ENCODE measurements at places on chromosomes 6 and 20. TPM values are rescaled to one million over a fixed set of nuclear protein-coding genes. Genes with fewer than 3 reads are reported as not detected.

GRCh38 chr20:32063695-32064094 is 11.7 kb downstream of the HCK start:
- DNase-seq = no peak

Gene C6orf52
- 0.74 TPM for polyA plus RNA-seq

DNA sequence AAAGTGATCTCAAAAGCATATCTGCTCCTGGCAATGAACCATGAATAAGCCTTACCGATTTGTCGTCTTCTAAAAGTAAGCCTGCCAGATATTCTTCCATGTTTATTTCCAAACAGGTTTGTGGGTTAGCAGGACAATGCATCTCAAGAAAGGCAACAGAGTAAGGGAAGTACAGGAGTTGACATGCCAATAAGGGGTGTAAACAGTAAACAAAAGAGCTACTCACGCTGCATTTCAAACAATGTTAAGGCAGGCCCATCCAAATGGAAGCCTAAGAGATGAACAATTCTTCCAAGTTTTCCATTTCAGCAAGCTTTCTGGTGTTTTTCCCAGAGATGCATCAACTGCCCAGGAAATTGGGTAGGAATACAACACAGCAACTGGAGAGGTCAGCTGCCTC is 27.8 kb upstream of the CRIP3 start:
- no peak for DNase-seq

Gene MATN4
- 0.04 TPM for polyA plus RNA-seq

DNA sequence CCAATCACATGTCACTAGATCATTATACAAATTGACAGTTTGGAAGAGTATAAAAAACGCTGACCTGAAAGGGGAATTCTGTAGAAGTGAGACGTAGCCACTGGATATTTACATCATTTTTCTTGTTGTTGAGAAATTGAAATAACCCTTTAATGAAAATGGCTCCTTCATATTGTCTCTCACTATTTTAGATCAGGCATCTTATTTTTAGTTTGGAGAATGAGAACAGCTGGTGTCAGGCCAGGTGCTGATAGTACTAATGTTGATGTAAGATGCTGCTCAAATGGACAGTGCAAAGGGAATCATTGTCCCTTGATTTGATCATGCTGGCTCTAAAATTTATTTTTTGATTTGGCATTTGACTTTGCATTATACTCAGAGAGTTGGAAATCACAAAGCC is 17.4 kb downstream of the NKAIN2 start:
- DNase-seq = no peak

Gene ZNF76
- 14.3 TPM for polyA plus RNA-seq

Gene ARMH2
- not detected for polyA plus RNA-seq

GRCh38 chr6:17226786-17227233 is 54.4 kb upstream of the RBM24 start:
- no peak for DNase-seq

GRCh38 chr6:35166520-35166919 is 25.4 kb upstream of the TCP11 start:
- DNase-seq = no peak

All from AG04450 (cell line).